ENCODE measurements at places on chromosomes 1 and 21. TPM values are rescaled to one million over a fixed set of nuclear protein-coding genes. Genes with fewer than 3 reads are reported as not detected.

DNA sequence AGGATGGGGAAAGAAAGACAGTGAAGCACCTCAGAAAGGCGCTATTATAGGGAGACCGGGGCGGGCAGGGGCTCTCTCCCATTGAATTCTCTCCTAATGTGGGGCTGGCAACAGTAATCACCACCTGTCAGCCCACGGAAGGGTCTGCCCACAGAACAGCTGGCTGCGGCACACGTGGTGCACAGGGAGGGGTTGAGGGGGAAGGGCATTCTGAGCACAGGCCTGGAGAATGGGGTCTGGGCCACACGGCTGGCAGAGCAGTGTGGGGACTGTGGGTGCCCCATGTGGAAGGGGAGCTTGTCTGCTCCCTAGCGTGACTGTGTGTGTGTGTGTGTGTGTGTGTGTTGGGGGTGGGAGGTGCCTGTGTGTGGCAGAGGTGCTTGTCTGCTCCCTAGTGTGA is 4.1 kb downstream of the OLFML3 start:
- DNase-seq: no peak

GRCh38 chr1:2949966-2950925 is 71.0 kb upstream of the ACTRT2 start:
- no peak for DNase-seq

Gene EXO1
- total RNA-seq: 3.4 TPM

DNA sequence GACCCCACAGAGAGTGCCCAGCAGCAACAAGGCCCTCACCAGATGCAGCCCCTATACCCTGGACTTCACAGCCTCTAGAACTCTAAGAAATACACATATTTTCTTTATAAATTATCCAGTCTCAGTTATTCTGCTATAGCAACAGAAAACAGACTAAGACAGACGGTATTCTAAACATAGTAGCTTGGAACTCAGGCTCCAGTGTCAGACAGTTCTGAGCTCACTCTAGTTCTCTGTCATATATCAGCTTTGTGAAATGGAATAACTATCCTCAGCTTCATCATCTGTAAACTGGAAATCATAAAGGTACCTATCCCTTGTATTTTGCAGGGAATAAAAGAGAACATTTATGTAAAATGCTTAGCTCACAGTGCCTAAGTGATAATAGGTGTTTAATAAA is 127.4 kb downstream of the GLUL start:
- no peak for DNase-seq

DNA sequence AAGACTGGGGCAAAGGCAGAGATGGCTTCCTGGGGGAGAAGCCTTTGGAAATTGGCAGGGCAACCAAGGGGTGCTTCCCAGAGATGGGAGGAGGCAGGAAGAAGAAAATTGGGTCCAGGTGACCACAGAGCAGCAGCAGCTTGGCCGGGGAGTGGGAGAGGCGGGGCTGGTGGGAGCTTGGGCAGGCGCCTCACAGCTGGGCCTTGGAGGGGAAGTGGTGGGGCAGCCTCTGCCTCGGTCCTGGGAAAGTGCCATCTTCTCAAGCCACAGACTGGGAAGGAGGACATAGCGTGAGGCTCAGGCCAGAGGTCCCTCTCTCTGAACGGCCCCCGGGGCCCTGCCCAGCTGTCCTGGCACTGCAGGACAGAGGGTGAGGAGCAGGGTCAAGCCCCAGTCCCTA is 24.0 kb upstream of the WASF2 start:
- DNase-seq: no peak

DNA sequence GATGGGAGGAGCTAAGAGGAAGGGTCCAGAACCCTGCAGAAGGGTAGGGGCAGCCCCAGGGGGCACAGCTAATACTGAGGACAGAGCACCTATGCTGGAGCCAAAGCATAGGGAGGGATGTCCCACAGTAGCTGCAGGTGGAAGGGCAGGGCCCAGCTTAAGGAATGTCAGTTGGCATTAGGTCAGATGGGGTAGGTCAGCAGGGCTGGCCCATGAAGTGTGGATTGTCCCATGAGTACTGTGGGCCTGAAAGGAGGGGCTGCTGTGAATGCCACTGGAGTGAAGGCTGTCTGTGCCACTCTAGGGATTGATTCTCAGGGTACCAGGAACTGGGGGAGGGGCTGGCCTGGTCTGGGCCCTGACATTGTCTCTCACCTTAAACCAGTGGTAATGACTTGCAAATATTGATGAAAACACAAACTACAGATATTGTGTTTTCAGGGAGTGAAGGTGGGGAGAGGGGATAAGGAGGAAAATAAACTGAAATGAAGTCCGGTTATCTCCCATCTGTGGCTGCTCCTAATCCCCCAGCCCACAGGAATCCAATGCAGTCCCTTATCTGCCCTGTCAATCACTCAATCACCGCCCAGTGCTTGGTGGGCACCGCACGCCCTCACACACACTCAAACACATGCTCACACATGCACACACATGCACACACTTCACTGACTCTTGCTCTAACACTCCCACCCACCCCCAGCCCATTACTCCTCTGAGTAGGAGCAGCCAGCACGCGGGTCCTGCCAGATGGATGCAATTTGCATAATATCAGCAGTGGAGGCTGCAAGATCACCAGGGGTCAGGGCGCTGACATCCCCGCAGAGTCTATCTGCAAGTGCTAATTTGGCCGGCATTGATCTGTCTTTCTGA is 27.8 kb downstream of the DMAP1 start:
- DNase-seq: no peak

Gene CHIT1
- total RNA-seq: not detected

DNA sequence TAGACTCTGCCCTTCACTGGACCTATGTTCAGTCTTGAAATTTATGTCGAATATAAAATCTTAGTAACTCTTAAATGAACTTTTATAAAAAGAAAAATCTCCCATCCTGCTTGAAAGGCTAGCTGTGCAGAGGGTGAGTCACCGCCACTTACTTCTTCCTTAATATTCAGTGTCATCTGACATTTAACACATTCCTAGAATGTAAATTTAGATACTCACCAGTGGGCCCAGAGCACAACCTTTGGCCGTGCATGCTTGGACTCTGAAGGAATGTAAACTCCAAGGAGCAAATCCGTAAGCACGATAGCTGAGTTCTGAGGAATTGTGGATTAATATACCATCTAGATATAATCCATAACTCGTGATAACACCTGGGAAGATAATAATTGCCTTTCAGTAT is 403.3 kb downstream of the KCTD3 start:
- DNase-seq: no peak

- DNase-seq: peak; percentile 76
These were observed 40.3 kb downstream of the NPHP4 start for GRCh38 chr1:5951846-5952410.

DNA sequence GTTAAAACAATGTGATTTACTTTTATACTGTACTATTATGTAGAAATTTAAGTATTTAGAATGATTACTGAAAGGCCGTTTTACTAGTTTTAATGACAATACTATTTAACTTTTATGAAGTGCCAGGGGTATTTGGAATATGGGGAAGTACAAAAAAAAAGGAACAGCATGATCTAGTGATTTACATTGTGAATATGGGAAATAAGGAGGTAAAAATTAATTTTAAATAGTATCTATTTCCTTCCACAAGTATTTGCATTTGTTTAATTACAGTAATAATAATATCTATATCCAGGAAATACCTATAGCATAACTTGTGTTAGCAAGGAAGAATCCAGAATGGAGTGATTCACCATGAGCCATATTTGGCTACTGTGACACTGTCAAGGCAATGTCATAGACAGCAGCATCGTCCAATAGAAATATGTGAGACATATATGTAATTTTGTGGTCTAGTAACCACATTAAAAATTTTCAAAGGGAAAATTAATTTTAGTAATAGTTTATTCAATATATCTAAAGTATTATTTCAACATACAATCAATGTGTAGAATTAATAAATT is 22.0 kb downstream of the CNST start:
- no peak for DNase-seq

DNA sequence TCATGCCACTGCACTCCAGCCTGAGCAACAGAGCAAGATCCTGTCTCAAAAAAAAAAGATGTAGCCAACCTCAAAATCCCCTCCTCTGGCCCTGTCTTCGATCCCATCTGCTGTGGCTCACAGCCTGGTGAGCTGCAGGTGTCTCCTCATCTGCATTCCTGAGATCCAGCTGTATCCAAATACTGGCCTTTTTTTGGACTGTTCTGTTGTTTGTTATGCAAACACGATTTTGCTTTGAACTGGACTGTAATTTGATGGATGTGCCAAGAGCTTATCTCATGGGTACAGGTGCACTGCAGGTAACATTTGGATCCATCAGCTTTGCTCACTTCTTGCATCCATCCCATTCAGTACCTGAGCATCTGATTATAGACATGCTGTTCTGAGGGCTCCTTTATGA is 14.1 kb upstream of the FAM43B start:
- DNase-seq: no peak

DNA sequence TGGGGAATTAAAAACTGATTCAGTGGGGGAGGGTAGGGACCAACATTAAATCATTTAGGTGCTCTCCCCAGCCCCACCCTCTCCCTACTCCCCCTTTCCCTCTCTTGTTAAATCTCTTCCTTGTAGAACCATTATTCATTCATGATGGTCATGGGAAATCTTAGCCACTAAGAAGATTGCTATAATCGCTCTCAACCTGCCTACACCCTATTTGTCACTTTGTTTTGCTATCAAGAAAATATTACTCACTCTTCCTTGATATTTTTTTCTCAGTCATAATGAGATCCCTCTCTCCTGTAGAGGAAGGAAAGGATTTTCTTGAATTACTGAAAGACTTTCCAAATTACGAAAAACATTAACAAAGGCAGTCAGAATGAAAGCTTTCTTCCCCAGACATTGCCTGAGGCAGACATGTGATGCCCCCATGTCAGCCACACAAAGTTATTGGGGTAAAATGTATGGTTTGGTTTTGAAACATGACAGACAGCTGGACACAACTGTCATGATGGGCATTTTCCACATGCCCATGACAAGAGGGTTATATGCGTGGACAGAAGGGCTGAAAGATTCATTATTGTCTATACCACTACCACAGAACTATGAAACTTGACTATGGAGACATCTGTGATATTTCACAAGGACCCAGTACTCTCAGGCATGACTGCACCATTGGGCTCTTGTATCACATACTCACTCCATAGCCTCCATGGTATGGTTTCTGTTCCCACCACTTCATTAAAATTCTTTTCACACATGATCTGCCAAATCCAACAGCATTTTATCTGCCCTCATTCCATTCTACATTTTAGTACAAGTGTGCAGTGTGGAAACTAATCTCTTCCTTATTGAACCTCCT is 420.1 kb downstream of the DISC1 start:
- DNase-seq: no peak

DNA sequence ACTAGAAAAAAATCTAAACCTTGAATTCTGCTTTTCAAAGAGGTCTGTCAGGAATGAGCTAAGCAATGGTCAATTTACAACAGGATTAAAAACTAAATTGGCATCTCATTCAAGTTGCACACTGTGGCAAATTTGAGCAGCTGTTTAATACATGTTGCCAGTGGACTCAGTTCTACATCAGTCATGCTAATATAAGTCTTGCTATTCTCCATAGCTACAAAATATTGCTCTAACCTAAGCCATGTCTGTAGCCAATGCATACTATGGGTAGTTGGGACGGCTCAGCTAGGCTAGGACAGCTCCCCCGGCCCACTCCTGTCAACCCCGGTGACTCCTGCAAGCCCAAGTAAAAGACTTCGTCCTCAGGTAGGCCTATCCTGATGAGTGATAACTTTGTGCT is 10.9 kb upstream of the VAV3 start:
- DNase-seq: no peak

GRCh38 chr1:18508084-18508483 is 27.4 kb downstream of the KLHDC7A start:
- no peak for DNase-seq

Gene PALMD
- total RNA-seq: 7.0 TPM

DNA sequence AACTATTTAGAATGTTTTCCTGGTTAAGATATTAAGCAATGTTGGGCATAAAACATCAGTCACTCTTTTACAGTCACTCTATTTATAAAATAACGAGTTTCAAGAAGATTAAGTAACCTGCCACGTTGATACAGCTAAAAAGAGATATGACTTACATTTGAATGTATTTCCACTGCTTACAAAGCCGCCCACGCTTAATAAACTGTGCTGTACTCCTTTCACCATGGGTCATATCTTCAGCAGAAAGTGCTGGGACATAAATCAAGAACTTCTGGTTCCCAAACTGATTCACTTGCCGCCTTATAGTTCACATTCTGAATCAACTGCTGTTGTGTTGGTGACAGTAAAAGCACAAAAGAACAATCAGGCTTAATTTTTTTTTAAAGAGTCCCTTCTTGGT is 666.7 kb downstream of the NCAM2 start:
- no peak for DNase-seq

DNA sequence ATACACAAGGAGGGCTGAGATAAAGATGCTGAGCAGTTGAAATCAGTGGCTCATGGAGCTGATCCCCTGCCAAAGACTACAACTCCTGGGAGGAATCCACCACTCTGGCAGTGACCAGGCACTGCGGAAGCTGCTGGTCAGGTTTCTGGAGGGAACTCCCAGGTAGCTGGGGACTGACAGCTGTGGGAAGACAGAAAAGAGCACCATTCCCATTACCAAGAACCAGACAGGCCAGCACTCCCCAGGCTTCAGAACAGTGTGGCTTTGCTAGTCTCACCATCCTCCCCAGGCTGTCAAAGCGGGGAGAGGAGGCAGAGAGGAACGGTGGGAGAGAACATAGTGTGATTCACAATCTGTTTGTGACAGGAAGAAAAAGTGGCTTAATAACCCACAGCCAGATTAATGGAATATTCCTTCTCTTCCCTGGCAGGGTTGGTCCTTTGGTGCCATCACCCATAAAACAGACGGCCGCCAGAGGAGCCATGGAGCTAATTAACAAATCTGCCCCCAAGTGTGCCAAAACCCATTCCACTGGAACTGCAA is 92.1 kb downstream of the MAB21L3 start:
- no peak for DNase-seq

DNA sequence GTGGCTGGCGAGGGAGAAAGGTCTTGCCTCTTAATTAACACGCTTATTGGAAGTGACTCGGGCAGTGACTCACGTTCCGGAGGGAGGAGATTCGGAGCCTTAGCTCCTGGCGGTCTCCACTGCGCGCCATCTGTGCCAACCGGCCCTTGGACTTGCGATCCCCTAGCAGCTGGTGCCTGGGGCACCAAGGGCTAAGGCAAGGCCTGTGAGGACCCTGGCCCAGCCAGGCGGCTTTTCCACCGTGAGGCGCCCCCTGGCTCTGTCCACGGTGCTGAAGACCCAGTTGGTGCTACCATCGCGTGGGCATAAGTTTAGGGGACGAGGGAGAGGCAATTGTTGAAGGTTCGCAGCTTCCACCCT is 1.3 kb upstream of the SYT6 start:
- no peak for DNase-seq

DNA sequence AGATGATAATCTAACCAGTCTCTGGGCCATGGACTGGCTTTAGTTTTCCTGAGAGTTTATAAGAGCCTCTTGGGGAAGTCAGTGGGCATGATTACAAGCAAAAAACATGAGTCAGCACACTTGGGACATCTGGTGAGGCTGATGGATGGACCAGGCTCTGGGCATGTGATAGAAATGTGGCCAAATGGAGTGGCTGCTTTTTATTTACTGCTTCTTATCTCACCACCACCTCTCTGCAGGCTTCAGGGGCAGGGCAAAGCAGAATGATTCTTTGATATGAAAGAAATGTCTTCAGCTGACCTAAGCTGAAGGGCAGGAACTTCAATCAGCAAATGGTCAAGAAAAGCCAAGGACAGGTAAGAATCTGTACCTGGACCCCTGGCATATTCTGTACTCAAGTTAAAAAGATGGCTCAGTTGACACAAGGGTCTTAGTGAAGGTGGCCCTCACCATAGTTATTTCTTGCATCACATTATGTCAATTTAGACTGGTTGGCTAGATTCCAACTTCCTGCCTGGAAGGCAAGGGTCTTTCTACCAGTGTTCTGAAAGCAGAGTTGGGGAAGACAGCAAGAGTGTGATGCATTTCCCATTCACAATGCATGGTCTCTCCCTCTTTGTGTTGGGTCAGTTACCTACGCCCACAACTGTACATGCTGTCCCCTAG is 162.8 kb downstream of the FASLG start:
- DNase-seq: no peak
